ENCODE measurements at places on chromosomes 7 and 10.

GRCh38 chr7:152751449-152752141 lies 8.0 kb upstream of the ACTR3B start:
- DNase-seq: no peak

DNA sequence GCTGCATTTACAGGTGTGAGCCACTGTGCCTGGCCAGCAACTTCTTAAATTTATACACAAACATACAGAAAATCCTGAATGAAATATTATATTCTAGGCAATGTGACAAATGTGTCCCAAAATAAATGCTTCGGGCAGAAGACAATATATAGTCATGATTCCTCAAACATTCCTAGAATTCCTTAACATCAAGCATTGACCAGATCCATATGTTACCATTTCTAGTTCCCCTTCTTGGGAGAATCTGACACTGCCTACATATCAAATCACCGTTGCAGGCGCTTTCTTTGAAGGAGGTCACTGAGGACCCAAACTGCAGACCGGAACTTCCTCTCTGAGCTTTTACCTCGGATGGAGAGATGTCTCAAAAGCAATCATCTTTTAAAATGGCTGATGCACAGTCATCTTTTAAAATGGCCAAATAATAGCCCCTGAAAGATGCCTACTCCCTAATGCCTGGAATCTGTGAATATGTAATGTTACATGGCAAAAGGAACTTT lies 323.5 kb downstream of the PHF14 start:
- DNase-seq: no peak

- no peak for DNase-seq
Observed at GRCh38 chr7:35508623-35509400, 186.1 kb downstream of the HERPUD2 start.

- no peak for DNase-seq
Observed at GRCh38 chr10:117936976-117937375, 109.8 kb downstream of the RAB11FIP2 start.

DNA sequence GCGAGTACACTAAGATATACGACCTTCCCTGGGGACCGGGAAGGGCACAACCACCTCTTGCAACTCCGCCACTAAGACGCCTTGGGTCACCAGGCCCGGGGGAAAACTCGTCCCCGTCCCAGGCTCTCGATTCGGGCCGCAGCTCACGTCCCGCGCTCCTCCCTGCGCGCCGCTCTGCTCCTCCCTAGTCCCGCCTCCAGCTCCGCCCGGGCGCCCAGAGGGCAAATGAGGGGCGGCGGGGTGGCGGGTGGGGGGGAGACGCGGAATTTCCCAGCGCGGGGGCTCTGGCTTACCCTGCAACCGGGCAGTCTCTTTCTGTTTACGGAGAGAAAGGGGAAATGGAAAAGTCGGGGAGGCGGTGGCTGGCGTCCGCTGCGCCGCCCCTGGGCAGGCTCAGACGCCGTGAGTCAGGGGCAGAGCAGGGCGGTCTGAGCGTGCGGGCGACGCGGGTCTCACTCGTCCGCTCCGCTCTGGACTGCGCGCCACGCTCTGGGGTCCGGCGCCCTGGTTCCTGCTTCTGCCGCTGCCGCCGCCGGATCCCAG lies at the start of gene MAP3K8:
Gene MAP3K8, plus strand, starts transcription at position 455 of the 543 bp plus-strand sequence. CDS start 4,755 bp downstream, outside the sequence.
- peak; percentile 87 for DNase-seq

DNA sequence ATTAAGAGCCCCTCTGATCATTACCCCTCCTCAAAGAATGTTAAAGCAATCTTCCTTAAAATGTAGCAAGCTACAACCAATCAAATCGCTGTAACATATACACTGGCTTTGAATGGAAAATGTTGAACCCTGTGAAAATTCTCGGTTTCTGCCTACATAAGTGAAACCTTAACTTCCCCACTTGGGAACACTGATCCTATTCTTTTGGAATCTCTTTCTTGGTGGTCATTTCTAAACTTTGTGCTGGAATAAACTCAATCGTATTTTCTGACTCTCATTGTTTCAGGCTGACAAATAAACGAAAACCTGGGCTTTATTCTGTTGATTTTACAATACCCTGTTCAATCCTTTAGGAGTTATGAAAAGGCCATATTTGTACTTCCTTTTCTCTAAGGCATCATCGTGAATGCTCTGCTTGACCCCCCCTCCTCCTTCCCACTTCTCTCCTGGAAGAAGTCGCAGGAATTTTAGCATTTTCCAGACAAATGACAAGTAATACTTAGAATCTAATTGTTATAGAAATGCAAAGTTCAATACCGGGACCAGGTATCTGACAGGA lies 155.1 kb upstream of the FAM13C start:
- DNase-seq: no peak

- DNase-seq: peak; percentile 17
Observed at GRCh38 chr7:22452142-22452959, 47.6 kb downstream of the STEAP1B start.

DNA sequence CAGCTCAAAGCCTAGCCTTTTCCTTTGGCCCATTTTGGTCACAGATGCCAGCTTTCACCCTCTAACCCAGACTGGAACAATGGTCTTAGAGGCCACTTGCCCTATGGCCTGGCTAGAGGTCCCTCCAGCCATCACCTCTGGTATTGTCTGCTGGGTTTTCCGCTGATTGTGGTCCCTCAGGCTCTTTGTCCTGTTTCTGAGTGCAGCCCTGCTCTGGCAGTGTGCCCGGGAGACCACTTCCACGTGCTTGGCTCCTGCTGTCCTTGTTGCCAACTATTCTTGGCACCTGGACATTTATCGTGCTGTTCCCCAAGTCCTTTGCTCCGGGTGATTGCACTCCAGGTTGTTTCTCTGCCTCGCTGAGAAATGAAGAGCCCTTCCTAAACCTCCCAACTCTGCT lies 53.3 kb upstream of the FAM180A start:
- DNase-seq: no peak

DNA sequence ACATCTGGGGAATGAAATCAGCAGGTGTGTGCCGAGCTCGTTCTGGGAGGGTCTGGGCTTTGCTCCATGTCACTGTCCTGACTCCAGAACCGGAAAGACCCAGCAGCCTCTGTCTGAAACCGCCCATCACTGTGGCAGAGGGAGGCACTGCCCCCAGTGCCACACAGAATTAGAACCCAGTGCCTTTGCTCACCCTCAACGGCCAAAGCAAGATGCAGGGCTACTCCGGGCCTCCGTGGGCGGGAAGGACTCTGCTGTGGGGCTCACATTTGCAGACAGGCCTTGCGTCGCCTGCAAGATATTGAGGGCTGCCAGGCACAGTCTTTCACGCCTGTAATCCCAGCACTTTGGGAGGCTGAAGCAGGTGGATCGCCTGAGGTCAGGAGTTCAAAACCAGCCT lies 219.2 kb upstream of the PPP2R2D start:
- no peak for DNase-seq

GRCh38 chr7:2260820-2261219 lies 18.8 kb downstream of the NUDT1 start:
- DNase-seq: no peak

DNA sequence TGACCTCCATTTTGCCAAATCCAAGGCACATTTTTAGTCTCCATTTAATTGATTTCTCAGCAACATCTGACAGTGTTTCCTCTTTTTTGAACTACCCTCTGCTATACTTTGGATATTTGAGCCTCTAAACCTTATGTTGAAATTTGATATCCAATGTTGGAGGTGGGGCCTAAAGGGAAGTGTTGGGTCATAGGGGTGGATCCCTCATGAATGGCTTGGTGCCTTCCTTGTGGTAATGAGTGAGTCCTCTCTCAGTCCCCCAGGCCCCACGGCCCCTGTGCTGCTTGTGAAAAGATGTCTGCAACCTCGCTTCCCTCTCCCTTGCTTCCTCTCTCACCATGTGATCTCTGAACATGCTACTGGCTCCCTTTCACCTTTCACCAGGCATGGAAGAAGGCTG lies 96.8 kb upstream of the DGKB start:
- DNase-seq: no peak

- DNase-seq: no peak
Observed at GRCh38 chr7:115603416-115603815, 427.1 kb downstream of the TFEC start.

- DNase-seq: no peak
Observed at GRCh38 chr7:8109196-8110022, 140.8 kb downstream of the GLCCI1 start.

DNA sequence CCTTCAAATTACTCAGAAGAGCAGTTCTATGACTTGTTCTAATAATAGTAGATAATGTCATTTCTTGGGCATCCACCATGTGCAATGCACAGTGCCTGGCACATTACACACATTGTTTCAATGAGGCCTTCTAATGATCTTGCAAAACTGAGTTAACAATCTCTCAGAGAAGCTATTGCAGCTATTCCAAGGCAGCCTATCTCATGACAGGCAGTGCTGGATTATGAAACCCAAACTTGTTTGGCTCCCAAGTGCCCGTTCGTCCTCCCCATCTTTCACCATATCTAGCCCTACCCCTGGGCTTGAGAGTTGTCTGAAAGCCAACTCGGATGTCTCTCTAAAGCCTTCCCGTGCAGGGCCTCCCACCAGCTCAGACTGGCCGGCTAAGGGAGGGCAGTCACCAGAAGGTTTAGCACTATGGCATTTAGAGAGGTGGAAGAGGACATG lies 405.1 kb downstream of the PLXNA4 start:
- no peak for DNase-seq

DNA sequence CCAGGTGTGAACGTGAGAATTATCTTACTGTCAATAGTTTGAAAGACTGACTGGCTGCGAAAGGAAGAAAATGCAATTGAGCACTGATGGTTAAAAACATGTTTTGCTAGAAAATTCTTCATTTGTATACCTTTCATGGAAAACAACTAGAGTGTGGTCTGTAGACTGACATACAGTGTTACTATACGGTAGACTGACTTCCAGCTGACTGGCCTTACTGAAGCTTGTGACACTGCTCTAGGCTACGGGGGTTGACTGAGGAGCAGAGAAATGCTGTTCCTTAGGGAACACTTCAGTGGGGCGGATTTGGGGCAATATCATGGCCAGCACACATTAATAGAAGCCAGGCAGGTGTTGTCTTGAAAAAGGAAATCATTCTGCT lies 25.9 kb upstream of the DDC start:
- DNase-seq: no peak

DNA sequence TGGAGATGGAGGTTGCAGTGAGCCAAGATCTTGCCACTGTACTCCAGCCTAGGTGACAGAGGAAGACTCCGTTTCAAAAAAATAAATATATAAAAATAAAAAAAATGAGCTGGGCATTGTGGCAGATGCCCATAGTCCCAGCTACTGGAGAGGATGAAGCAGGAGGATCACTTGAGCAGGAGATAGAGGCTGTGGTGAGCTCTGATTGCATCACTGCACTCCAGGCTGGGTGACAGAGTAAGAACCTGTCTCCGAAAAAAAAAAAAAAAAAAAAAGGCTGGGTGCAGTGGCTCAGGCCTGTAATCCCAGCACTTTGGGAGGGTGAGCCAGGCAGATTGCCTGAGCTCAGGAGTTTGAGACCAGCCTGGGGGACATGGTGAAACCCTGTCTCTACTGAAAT lies 11.8 kb downstream of the ZNF487 start:
- DNase-seq: no peak

Data from activated T-helper 1 cell treated with anti-CD3 and anti-CD28 coated beads, Interleukin-12 subunit alpha, Interleukin-12 subunit beta, Interleukin-2, Interleukin-4 antibody, amounts not matched to agents 30 ng/mL and 10 ng/mL and 1 ng/mL, durations not matched to agents 14 hours and 24 hours and 36 hours (primary cell).